ENCODE measurements at places on chromosomes 11 and 22.

DNA sequence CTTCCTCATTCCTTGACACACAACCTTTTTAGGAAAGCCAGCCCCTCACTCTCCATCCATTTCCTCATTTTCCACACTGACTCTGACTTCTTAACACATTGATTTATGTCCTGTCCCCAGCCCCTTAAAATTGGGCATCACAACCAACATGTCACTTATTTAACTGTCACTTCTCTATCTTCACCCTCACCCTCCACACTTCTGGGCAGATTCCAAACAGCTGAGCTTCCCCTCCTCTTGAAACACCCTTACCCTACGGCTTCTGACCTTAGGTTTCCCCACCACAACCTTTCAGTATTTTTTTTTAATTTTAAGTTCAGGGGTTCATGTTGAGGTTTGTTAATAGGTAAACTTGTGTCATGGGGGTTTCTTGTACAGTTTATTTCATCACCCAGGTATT, 696.3 kb downstream of the DLG2 start:
- no peak for DNase-seq

DNA sequence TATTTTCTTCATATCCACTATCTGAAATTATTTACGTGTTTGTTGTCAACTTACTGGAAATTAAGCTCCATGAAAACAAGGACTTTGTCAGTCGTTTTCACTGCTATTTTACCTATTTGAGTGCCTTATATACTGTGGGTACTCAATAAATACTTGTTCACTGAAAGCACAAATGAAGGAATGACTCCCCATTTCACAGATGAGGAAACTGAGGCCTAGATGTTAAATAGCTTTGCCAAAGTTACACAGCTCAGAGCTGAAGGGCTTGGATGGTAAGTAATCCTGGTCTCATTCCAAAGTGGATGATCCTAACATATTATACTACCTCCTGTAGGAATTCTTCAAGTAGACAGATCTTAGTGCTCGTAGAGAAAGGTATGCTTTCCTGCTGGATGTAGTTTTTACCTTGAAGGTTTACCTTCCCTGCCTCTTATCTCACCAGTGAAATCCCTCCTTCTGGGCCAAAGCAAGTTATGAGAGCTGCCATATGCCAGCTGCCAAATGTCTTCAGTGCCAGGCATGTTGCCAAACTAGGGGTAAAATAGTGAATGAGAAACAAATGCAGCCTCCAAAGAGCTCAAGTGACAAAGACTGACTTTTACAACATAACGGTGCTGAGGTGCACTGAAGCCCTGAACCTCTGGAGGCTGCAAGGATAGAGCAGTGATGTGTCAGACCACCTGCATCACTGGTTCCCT, 129.7 kb downstream of the TRIM44 start:
- no peak for DNase-seq

DNA sequence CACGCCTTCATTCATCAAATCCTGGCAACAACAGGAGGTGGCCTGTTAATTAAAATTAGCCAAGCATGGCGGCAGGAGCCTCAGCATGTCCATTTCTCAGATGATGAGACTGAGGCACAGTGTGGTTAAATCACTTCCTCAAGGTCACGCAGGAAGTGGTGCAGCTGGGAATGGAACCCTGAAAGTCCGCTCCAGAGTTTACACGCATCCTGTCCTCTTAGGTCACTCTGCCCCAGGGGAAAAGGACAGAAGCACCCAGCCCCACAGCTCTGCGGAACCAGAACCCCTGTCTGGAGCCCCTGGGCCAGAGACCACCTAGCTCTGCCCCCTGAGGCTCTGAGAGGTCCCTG, 19.6 kb downstream of the RPL3 start:
- no peak for DNase-seq

GRCh38 chr11:116257092-116257491, 515.7 kb downstream of the BUD13 start:
- DNase-seq: no peak

GRCh38 chr11:15836795-15837194, 519.6 kb downstream of the SOX6 start:
- DNase-seq: no peak

DNA sequence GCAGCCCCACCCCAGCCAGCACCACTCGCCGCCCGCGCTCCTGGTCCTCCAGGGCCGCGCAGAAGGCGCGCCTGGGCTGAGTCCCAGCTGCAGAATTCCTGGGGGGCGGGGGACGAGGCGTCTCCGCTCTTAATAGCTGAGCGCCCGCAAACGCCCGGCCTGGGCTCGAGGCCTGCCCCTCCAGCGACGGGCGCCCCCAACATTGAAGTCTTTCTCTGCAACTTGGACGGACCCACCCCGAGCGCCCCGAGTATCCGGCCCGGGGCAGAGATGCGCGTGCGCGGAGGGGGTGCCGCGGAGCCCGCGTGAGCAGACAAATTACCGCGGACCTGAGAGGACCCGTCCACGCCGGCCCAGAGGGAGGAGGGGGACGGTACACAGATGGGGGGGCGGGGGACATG, 6.7 kb upstream of the SYT7 start:
- peak; percentile 31 for DNase-seq

DNA sequence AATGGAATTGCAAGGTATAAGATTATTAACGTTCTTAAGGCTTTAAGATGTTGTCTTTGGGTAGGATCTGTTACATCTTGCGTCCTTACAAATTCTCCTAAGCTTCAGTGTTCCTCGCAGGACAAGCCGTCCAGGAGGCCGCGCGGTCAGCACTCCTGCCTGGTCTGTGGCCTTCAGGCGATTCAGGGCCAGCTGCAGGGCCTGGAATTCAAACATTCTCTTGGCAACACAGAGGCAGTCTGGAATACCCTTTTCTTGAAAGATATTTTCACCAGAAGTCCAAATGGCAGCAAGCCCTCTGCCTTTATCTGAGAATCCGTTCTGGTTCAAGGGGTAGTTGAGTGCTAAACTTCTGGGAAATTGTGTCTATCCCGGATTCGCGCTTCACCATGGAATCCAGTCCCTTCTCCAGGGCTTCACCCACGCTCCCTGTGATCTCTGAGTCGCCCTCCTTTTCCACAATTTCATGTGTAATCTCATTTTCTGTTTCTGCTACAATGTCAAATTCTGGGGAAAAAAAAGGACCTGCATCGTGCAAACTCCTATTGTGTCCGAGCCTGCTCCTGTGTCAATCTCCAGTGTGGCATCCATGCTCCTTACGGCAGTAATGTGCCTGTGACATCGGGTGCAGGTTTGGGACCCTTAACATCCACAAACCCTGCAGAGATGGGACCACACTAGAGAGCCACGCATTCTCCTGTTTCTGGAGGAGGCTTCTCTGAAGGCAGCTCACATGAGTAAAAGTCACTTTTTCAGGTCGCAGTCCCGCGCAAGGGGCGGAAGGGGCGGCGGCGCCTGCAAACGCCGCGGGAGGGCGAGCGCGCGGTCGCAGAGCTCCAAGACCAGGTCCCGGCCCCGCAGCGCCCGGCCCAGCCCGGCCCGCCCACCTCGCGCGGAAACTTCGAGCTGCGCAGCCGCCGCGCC, 25.4 kb upstream of the SORL1 start:
- DNase-seq: no peak

DNA sequence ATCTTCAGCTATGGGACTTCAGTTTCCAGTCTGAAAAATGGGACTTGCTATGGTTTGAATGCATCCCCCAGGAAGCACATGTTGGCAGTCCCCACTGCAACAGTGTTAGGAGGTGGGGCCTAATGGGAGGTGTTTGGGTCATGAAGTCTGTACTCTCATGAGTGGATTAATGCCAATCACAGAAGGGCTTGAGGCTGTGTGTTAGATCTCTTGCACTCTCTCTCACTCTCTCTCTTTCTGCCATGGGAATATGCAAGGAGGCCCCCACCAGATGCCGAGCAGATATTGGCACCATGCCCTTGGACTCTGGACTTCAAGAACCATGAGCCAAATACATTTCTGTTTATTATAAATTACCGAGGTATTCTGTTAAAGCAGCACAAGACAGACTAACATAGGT, 7.8 kb upstream of the AP1B1 start:
- no peak for DNase-seq

DNA sequence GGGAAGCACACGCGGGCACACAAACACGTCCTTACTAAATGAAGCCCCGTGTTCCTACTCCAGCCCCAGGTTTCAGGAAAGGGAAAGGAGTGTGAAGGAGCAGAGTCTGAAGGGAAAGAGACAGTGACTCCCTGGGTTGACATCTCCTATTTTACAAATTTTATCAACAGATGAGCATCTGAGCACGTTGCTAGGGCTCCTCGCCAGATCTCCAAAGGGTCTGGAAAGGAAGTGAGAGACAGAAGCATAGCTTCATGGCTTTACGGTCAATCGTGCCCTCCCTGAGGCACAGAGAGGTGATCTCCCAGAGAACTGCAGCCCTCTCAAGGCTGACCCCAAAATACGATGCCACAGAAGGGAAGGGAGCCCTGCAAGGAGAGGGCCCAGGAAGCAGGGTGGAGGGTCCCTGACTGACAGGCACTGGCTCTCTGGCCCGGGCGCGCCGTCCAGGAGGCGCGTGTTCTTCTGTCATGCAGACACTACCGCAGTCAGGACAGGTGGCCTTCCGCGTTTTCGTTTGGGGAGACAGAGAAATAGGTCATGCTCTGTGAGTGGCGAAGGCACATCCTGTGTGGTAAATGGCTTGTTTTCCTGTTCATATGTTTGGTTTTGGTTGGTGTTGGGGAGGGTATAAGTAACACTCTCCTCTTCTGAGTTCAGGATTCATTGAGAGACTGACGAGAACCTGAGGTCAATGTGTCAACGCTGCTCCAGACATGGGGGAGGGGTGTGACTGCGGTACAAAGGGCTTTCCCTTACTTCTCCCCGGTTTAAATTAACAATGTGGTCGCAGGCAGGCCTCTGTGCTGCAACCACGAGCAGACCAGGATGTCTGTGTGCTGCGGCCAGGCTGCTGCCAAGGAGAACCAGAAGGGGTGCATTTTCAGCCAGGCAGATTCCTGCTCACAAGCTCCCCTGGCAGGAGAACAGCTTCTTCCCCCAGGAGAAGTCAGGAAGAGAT, 813.3 kb downstream of the OPCML start:
- DNase-seq: no peak

GRCh38 chr11:75565221-75565814, 3.3 kb downstream of the SERPINH1 start:
- DNase-seq: no peak

- no peak for DNase-seq
Measured at GRCh38 chr11:1032310-1032891, 4.1 kb downstream of the MUC6 start.

DNA sequence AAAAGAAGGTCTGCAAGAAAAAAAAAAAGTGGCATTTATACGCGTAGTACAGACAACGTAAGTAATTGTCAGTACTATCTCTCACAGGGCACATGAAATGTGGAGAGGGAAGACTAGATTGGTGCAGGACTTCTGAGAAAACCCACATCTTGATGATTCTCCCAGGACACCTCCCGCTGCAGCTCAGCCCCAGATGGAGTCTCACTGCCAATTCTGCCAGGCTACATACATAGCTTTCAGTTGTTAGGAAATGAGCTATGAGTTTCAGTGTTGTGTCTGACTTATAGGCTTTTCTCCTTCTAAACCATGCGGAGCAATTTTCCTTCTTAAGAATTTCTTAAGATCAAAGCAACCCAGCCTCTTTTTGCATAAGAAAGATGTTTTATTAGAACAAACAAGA, 9.6 kb downstream of the OR5A2 start:
- no peak for DNase-seq

GRCh38 chr11:49202287-49202976, 6.0 kb downstream of the FOLH1 start:
- no peak for DNase-seq

- DNase-seq: no peak
Measured at GRCh38 chr11:65931773-65932557, 12.7 kb downstream of the DRAP1 start.

GRCh38 chr11:118168751-118169150, 7.7 kb downstream of the SCN2B start:
- DNase-seq: no peak

DNA sequence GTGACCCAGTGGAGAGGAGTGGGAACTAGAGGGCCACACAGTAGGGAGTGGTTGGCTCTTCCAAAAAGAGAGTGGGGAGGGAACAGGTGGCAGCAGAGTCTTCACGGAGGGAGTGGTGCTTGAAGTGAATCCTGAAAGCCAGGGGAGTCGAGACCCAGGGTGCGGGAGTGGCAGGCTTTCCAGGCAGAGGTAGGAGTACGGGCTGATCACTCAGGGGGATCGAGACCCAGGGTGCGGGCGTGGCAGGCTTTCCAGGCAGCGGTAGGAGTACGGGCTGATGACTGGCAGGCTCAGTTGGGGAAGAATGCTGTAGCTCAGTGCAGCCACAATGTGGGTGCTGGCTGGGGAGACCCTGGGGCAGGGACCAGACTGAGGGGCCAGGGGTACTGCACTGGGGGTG, 148.2 kb downstream of the TBC1D22A start:
- DNase-seq: no peak

- no peak for DNase-seq
Measured at GRCh38 chr11:15615398-15616096, 500.8 kb downstream of the INSC start.

DNA sequence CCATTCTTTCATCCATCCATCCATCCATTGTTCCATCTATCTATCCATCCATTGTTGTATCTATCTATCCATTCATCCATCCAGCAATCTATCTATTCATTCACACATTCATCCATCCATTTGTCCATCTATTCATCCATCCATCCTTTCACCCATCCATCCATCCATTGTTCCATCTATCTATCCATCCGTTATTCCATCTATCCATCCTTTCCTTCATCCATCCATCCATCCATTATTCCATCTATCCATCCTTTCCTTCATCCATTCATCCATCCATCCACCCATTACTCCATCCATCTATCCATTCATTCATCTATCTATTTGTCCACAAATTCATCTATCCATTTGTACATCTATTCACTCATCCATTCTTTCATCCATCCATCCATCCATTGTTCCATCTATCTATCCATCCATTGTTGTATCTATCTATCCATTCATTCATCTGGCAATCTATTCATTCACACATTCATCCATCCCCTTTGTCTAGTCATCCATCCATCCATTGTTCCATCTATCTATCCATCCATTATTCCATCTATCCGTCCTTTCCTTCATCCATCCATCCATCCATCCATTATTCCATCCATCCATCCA, 65.9 kb upstream of the ANO1 start:
- DNase-seq: no peak

DNA sequence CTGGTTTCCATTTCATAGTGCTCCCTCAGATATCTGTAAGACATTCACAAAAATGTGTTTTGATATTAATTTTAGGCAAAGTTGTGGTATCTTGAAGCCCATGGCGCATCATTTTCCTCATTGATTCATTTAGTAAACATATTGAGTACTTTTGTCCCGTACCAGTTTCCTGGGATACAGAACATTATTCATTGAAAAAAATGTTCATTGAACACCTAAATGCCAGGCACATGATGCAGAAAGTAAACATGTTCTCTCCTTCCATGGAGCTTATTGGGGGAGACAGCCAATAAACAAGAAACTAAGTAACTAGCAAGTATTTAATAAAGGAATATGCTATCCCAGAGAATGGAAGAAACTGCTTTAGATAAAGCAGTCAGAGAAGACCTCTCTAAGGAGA, 195.0 kb downstream of the UVRAG start:
- DNase-seq: no peak

GRCh38 chr22:49751966-49752597, 75.6 kb downstream of the BRD1 start:
- no peak for DNase-seq
